Transverse colon (tissue), 4 donors: ENCODE measurements at places on chromosomes 5 and 9.
A peak's percentile ranks its signal among the peaks of the same experiment; 100 is the strongest.

DNA sequence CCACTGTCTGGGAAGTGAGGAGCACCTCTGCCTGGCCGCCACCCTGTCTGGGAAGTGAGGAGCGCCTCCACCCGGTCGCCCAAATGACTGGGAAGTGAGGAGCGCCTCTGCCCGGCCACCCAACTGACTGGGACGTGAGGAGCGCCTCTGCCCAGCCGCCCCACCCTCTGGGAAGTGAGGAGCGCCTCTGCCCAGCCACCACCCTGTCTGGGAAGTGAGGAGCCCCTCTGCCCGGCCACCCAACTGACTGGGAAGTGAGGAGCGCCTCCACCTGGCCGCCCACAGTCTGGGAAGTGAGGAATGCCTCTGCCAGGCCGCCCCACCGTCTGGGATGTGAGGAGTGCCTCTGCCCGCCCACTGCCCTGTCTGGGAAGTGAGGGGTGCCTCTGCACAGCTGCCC lies 32.9 kb downstream of the SAXO1 start:
- no peak overlapping the region for H3K4me3 ChIP-seq
- H3K4me1 ChIP-seq = no peaks in the 10 kb centered on the region
- no peak for DNase-seq
- H3K36me3 ChIP-seq = no peaks in the 10 kb centered on the region
- no peak overlapping the region for H3K27ac ChIP-seq

GRCh38 chr5:164059471-164059870 lies 554.1 kb downstream of the MAT2B start:
- H3K4me3 ChIP-seq = no peak overlapping the region
- no peaks in the 10 kb centered on the region for H3K36me3 ChIP-seq
- H3K4me1 ChIP-seq = no peaks in the 10 kb centered on the region
- DNase-seq = no peak

GRCh38 chr5:167982-168660 lies 23.2 kb upstream of the LRRC14B start:
- no peak overlapping the region for H3K4me3 ChIP-seq
- H3K27me3 ChIP-seq = no peaks in the 10 kb centered on the region
- no peak for DNase-seq
- no peaks in the 10 kb centered on the region for H3K36me3 ChIP-seq

DNA sequence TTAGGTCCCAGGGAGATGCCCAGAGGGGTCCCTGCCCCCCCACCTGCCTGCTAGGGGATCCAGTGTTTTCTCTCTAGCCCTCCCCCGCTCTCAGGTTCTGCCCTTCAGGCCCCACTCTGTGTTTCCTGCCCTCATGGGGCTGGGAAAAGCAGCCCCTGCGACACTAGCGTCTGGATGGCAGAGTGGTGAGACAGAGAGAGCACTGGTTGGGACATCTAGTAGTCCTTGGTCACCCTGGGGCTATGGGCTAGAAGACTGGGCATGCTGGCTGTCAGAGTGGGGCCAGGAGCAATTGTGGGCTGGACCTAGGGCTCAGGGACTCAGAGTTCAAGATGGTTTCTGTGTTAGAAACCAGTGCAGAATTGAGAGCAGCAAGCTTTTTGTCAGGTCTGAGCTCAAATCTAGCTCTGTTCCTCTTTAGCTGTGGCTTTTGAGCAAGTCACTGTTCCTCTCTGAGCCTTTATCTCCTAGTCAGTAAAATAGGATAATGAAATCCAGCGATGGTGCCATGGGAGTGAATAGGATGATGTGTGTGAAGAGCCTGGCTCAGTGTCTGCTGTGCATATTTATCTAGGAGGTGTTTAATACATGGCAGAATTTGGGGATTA lies 39.0 kb downstream of the RGS3 start:
- no peaks in the 10 kb centered on the region for H3K4me1 ChIP-seq
- H3K36me3 ChIP-seq = no peaks in the 10 kb centered on the region
- H3K27ac ChIP-seq = peak overlapping the region; percentile 46
- DNase-seq = no peak
- no peaks in the 10 kb centered on the region for H3K27me3 ChIP-seq

- no peaks in the 10 kb centered on the region for H3K27me3 ChIP-seq
- H3K27ac ChIP-seq = peak overlapping the region; percentile 53
- no peak overlapping the region for H3K4me3 ChIP-seq
- peaks cover 14% of the 10 kb centered on the region for H3K4me1 ChIP-seq
- DNase-seq = no peak
- no peaks in the 10 kb centered on the region for H3K36me3 ChIP-seq
Measured at GRCh38 chr5:143222287-143223231, 180.9 kb downstream of the NR3C1 start.

DNA sequence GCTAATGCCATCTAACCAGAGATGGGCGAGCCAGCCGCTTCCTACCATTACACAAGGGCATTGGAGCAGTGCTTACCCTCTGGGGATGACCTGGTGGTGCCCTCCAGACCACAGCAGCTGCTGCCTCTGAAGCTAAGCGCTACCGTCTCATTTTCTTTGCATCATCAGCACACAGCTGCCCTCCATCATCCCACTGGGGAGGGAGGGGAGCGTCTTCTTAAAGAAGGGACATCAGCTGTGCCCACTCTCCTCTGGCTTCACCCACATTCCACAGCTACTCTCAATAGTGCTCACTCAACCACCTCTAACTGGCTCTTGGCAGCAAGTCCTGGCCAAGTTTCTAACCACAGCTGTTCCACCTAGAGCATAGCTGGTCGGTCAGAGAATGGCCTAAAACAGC lies 503.4 kb downstream of the NFIB start:
- DNase-seq = no peak
- H3K4me3 ChIP-seq = no peak overlapping the region
- no peak overlapping the region for H3K27ac ChIP-seq
- H3K36me3 ChIP-seq = no peaks in the 10 kb centered on the region

DNA sequence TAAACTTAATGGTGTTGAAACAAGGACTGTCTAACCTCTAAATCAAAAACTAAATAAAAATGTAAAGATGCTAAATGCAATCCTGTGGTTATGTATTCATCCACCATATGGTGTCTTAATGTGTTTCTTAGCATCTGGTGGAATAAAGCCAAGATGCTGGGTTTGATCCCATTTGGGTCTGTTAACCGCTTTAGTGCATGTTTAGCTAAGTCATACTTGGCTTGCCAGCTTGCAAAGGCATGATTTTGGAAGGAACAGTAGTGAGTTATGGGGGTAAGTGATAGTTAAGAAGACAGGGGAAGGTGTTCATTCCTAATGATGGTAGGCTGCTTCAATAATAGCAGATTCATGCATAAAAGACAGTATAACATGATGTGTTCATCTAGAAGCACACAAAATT lies 139.0 kb upstream of the SLC27A6 start:
- no peak for DNase-seq
- H3K27me3 ChIP-seq = no peaks in the 10 kb centered on the region
- no peak overlapping the region for H3K4me3 ChIP-seq
- no peaks in the 10 kb centered on the region for H3K36me3 ChIP-seq

DNA sequence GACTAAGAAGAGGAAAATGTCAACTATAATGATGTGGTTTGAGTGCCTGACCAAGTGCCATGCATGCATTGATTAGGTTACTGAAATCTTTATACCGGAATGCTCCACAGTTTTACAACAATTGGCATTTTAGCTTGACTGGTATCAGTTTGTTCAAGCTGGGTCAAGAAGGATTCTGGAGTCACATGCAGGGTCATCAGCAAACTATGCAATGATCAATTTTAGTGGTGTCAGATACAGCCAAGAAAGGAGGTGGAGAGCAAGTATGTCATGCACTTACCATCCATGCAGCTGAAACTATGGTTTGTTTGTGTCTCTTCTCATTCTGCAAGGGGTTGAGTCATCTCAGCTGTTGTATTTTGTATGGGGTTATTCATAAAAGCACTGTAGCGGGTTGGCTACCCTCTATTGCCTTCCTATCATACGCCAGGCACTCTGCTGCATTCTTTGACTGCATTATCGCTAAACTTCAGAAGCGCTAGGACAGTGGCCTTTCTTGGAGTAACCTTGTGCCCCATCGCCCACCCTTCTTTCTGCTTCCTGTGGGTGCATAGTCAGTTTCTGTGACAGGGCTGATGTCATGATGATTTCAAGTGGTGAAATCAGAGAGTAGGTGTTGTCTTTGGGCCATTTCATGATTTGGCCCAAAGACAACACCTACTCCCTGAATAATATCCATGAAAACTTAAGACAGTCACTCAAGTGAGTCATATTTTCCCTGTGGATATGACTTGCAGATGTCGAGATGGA lies 145.4 kb downstream of the MTX3 start:
- no peaks in the 10 kb centered on the region for H3K36me3 ChIP-seq
- H3K4me1 ChIP-seq = no peaks in the 10 kb centered on the region
- H3K4me3 ChIP-seq = no peak overlapping the region
- no peak for DNase-seq

DNA sequence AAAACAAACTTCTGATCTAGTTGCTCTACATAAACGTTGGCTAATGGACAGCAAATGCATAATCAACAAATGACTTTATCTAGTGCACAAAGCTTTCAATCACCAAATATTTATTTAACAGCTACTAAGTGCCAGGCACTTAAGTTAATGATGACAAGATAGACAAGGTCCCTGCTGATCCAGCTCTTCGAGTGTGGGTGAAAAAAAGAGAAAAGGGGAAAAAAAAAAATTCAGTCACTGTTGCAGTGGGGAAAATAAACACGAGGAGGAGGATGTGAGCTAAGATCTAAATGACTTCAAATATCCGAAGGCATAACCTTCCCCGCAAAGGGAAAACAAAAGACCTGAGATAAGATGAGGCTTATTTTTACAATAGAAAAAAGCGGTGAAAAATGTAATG lies 9.6 kb downstream of the PSIP1 start:
- H3K36me3 ChIP-seq = no peaks in the 10 kb centered on the region
- H3K27me3 ChIP-seq = no peaks in the 10 kb centered on the region
- DNase-seq = no peak
- no peak overlapping the region for H3K4me3 ChIP-seq
- H3K27ac ChIP-seq = no peak overlapping the region

DNA sequence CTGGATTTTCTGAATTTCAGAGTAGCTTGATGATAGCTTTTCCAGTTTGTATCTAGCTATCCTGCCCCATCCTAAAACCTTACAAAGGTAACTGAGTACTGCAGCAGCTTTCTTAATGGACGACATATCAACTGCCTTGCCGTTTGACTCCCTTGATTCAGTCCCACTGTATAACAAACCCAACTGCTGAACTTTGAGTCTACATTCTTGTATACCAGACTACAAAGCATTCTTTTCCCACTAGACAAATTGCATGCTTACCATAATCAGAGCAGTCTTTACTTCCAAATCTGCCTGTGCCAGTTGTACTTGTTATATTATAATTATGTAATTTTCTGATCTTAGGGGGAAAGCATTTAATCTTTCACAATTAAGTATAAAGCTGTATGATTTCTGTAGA lies 47.3 kb downstream of the ANKRD31 start:
- H3K4me3 ChIP-seq = no peak overlapping the region
- no peaks in the 10 kb centered on the region for H3K4me1 ChIP-seq
- no peaks in the 10 kb centered on the region for H3K36me3 ChIP-seq
- no peak overlapping the region for H3K27ac ChIP-seq
- no peak for DNase-seq

GRCh38 chr5:82329393-82329792 lies 51.2 kb upstream of the RPS23 start:
- no peak overlapping the region for H3K4me3 ChIP-seq
- no peaks in the 10 kb centered on the region for H3K27me3 ChIP-seq
- no peaks in the 10 kb centered on the region for H3K4me1 ChIP-seq

GRCh38 chr9:83154821-83155220 lies 91.9 kb upstream of the RASEF start:
- no peaks in the 10 kb centered on the region for H3K4me1 ChIP-seq
- H3K27me3 ChIP-seq = no peaks in the 10 kb centered on the region
- no peaks in the 10 kb centered on the region for H3K36me3 ChIP-seq
- no peak overlapping the region for H3K27ac ChIP-seq

DNA sequence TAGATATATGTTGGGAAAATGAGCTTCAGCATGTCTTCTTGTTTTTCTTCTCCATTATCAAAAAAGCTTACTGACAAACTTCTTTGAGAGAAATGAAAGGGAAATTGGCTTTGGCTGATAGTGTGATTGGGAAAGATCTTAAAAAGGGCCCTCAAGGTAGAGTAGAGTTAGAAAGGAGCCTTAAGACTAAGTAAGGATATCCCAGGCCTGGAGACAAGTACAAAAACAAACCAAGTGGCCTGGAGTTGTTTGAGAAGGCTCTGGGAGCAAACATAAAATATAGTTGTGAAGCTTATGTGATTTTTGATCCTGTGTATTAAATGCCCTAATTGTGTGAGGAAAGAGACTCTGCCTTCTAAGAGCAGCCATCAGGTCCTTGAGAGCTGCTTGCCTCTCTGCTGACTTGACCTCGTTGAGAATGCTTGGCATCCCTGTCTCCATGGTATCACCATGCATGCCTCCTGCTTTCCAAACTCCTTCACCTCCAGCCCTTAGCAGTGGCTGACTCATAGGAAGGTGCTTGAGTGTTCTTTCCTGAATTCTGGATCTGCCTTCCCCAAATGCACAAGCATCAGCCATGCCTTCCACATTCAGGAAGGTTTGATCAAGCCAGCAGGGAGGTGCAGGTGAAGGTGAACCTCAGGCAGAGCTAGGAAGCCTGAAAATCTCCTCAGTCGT lies 78.9 kb downstream of the SMARCA2 start:
- no peak overlapping the region for H3K4me3 ChIP-seq
- no peaks in the 10 kb centered on the region for H3K4me1 ChIP-seq
- no peaks in the 10 kb centered on the region for H3K27me3 ChIP-seq
- H3K36me3 ChIP-seq = no peaks in the 10 kb centered on the region
- no peak overlapping the region for H3K27ac ChIP-seq

DNA sequence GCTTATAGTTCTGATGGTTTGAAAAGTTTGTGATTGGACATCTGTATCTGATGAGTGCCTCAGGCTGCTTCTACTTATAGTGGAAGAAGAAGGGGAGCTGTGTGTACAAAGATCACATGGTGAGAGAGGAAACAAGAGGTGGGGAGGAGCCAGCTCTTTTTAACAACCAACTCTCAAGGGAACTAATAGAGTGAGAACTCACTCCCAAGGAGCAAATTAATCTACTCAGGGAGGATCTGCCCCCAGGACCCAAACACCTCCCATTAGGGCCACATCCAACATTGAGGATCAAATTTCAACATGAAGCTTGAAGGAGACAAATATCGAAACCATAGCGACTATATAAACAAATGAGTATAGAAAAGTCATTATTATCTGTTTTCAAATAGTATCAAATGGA lies 64.7 kb upstream of the PRLR start:
- no peak overlapping the region for H3K4me3 ChIP-seq
- no peak overlapping the region for H3K27ac ChIP-seq
- DNase-seq = no peak
- H3K27me3 ChIP-seq = no peaks in the 10 kb centered on the region
- no peaks in the 10 kb centered on the region for H3K36me3 ChIP-seq

GRCh38 chr5:1961304-1961946 lies 78.7 kb upstream of the IRX4 start:
- no peaks in the 10 kb centered on the region for H3K4me1 ChIP-seq
- DNase-seq = no peak
- no peaks in the 10 kb centered on the region for H3K36me3 ChIP-seq

DNA sequence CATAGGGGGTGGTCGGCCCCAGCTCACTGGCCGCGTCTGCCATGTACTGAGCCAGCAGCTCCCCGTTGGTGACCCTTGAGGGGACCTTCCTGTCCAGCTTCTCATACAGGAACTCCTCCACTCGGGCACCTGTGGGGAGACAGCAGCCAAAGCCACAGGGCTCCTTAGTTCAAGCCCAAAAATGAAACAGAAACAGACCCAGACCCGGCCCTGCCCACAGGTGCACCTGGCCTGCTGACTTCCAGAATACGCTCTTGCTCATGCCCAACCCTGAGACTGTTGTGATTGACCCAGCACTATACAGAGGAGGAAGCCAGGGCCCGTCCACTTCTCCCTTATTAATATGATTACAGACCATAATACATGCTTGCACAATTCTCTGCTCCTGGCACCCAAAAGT lies 7.0 kb downstream of the SH3GLB2 start:
- peak overlapping the region; percentile 45 for H3K27ac ChIP-seq
- H3K27me3 ChIP-seq = no peaks in the 10 kb centered on the region
- peaks cover 12% of the 10 kb centered on the region for H3K4me1 ChIP-seq
- peak; percentile 62 for DNase-seq
- H3K36me3 ChIP-seq = no peaks in the 10 kb centered on the region
- H3K4me3 ChIP-seq = no peak overlapping the region
